ENCODE measurements at places on chromosomes 4 and X.

- no peak for DNase-seq
Observed at GRCh38 chr4:7344636-7345155, 90.0 kb downstream of the PSAPL1 start.

GRCh38 chr4:54543088-54543795 is 114.5 kb upstream of the KIT start:
- DNase-seq = no peak

GRCh38 chrX:144715337-144715736 is 532.0 kb upstream of the SPANXN1 start:
- no peak for DNase-seq

DNA sequence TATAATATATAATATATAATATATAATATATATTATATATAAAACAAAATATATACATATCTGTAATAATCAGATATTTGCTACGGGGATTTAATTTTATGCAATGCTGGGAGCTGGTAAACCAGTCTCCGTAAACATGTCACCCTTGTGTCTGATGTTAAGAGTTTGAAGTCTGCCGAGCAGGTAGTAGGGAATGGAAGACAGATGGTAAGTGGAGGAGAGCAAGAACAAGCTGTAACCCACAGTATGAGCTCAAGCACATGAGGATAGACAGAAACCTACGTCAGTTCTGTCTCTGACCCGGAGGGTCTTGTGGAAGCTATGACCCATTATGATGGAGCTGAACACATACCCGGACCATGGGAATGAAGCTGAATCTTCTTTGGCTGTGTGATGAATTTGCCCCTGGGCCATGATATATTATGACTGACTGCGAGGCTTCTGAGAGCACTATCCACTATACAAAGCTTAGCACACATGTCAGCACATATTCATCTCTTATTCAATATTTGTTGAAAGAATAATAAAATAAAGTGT is 46.2 kb downstream of the TIGD2 start:
- DNase-seq = no peak

- no peak for DNase-seq
Observed at GRCh38 chr4:8044699-8045098, 105.0 kb upstream of the AFAP1 start.

GRCh38 chr4:137587796-137588195 is 55.5 kb upstream of the PCDH18 start:
- no peak for DNase-seq

- no peak for DNase-seq
Observed at GRCh38 chr4:127012549-127012948, 620.2 kb upstream of the INTU start.

DNA sequence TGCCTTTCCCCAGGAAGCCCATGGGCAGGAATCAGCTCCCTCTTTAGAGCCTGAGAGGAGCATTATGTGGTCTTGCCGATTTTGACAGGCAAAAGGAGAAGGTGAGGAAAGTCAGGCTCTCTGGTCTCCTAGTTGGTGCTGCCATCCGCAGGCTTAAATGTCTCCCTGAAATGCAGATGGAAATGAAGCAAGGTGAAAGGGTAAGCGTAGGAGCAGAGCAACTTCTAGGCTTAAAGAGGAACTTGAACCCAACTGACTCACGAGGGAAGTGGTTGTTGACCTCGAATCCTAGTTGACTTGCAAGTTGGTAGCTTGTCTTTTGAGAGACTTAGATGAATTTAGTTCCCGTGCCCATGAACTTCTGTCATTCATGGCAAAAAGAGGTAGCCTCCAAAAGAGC is 205.9 kb downstream of the PTTG2 start:
- no peak for DNase-seq

- no peak for DNase-seq
Observed at GRCh38 chr4:83657336-83657735, 121.4 kb downstream of the GPAT3 start.

DNA sequence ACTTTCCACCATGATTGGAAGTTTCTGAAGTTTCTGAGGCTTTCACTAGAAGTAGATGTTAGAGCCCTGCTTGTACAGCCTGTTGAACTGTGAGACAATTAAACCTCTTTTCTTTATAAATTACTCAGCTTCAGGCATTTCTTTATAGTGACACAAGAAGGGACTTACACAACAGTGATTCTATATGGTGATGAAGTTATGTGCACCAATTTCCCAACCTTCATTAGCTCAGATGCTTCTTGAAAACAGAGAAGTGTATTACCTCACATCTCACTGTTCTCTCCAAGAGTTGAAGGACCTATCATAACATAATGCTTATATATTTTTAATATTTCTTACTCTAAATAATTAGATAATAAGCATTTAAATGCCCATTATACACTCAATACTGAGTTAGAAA is 202.1 kb upstream of the ANXA10 start:
- no peak for DNase-seq

GRCh38 chrX:148448686-148449085 is 51.7 kb upstream of the AFF2 start:
- no peak for DNase-seq

DNA sequence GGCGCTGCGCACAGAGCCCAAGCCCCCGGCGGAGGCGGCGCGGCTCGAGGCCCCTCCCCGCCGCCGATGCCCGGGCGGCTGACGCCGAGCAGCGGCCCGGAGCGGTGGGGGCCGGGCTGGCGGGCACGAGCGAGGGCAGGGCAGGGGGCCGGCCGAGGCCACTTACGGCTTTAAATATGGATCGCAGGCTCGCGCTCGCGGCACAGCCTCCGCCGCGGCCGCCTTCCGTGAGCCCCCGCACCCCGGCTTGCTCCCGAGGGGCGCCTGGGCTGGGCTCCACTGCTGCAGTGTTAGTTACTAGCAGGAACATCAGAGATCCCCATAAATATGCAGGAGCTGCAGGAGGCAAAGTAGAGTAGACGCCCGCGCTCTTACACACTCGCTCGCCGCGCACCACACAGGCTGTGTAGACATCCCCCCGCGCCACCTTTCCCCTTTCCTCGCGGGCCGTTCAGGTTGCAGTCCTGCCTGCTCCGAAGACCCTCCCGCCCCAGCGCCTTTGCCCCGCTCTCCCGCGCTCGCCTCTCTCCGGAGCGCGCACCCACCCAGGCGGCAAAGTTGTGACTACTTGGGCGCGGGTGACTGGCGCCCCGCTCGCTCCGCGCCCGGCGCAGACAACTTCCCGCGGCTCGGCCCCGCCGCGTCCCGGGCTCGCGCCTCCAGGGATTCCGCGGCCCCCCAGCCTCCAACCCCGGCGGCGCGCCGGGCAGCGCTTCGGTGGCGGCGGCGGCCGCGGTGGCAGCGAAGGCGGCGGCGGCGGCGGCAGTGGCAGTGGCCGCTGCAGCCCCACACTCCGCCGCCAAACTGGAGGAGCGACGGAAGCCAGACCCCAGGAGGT is 152.0 kb upstream of the SLC4A4 start:
- peak; percentile 47 for DNase-seq

GRCh38 chrX:7852166-7852565 is 9.2 kb downstream of the VCX start:
- no peak for DNase-seq

- no peak for DNase-seq
Observed at GRCh38 chrX:38318196-38318595, 9.1 kb downstream of the RPGR start.

DNA sequence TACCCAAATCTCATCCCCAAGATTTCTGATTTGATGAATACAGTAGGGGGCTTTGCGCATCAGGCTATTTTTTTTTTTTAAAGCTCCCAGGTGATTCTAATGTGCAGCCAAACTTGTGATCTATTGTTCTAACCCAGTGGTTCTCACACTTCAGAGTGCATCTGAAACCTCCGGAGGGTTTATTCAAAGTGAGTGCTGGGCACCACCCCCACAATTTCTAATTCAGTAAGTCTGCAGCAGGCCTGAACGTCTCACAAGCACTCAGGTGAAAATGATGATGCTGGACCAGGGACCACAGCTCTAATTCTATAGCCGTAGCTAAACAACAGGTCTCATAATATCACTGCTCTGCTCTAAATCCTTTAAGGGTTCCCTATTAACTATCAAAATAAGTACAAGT is 211.4 kb downstream of the FMR1NB start:
- no peak for DNase-seq

- DNase-seq = no peak
Observed at GRCh38 chr4:4494882-4495281, 47.0 kb downstream of the STX18 start.

- no peak for DNase-seq
Observed at GRCh38 chr4:77845929-77846328, 16.7 kb upstream of the MRPL1 start.

GRCh38 chr4:143441678-143442077 is 71.8 kb upstream of the SMARCA5 start:
- DNase-seq = no peak

DNA sequence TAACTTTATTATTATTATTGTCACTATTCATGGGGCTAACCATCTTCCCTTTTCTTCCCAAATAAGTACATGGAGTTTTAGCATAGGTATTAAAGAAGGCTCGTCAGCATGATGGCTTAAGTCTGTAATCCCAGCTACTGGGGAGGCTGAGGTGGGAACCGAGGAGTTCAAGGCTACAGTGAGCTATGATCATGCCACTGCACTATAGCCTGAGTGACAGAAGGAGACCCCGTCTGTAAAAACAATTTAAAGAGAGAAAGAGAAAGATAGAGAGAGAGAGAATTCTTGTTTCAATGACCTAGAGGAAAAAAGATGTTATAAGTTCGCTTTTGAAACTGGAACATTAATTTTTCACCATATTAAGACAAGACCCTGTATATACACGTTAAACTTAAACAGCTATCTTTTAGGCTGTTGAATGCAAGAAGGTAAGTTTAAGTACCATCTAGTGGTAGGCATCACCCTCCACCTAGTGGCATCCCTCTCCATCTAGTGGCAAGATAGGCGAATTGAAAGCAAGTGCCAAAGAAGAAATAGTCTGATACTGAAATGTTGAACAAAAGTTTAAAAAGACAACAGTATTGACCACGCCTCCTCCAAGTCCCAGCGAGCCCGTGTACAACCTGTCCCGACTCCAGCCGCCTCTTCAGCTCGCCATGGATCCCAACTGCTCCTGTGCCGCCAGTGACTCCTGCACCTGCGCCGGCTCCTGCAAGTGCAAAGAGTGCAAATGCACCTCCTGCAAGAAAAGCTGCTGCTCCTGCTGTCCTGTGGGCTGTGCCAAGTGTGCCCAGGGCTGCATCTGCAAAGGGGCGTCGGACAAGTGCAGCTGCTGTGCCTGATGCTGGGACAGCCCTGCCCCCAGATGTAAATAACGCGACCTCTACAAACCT is 26.0 kb upstream of the YTHDC1 start:
- peak; percentile 57 for DNase-seq

GRCh38 chrX:130097507-130098209 is 12.6 kb downstream of the ELF4 start:
- DNase-seq = peak; percentile 30

DNA sequence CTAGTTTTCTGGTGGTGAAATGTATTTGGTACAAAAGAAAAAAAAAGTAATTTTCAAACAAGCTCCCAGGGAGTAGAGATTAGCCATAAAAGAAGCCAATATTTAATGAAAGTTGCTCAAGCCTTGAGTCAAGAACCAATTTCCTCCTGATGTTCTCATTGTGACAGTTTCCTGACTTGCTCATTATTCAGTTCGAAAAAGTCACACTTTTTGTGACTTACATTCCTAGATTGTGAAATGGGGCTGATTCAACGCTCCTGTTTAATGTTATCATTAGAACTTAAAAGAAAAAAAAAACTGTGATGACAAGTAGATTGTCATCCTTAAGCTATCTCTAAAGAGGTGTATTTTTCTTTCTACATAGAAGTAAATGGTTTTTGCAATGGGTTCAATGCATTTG is 122.6 kb upstream of the BMPR1B start:
- DNase-seq = no peak

DNA sequence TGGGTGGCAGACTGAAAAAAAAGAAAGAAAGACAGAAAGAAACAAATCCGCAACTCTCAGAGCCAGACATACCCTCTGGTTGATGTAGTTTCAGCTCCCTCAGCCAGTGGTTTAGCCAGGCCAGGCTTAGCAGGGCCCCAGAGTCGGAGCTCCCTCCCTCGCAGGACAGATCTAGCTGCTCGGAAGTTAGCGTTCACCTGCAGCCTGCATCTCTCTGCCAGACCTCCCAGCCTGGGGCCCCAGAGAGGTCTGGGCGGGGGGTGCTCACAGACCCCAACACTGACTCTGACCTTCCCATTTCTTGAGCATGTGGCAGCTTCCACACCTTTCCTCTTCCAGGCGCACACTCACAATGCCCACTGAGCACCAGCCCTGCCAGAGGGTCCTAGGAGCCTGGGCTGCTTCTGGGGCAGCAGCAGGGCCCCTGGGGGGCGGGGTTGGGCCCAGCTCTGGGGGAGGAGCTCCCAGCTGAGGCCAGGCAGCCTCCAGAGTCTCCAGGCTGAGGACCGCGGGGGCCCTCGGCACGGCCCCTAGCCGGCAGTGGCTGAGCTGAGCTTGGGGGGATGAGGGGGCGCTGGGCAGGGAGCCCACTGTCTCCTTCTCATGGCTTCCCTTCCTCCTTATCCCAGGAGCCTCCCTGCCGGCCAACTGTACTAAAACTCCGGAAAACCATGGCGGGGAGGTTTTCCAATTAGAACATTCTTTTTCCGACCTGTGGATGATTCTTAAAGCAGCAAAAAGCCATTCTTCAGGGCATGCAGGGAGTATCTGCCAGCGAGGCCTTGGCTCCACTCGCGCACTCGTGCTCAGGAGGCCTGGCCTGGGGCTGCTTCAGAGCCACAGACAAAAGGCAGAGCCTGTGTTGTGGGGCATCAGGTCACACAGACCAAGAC is 4.6 kb upstream of the ZNF185 start:
- DNase-seq = no peak

- DNase-seq = no peak
Observed at GRCh38 chrX:101803451-101803850, 128.4 kb downstream of the ZMAT1 start.
